ENCODE measurements at places on chromosomes 12 and 14. TPM values are rescaled to one million over a fixed set of nuclear protein-coding genes. Genes with fewer than 3 reads are reported as not detected.

Gene PTGER2
- total RNA-seq, result 7.4 TPM

Gene PLEKHD1
- total RNA-seq, result 0.10 TPM

Gene SYT1
- total RNA-seq, result 2.6 TPM

Gene SLC8A3
- total RNA-seq, result 0.10 TPM

Gene CACNA1C
- total RNA-seq, result 71.3 TPM

Gene COCH
- 8.5 TPM for total RNA-seq
